ENCODE measurements at places on chromosomes 3 and 15. TPM values are rescaled to one million over a fixed set of nuclear protein-coding genes. Genes with fewer than 3 reads are reported as not detected.

Gene AADAC
- total RNA-seq = 0.13 TPM

Gene APOD
- total RNA-seq = not detected

Gene RAB6B
- not detected for total RNA-seq

Gene MUC4
- total RNA-seq = 0.51 TPM

Gene MKRN3
- total RNA-seq = not detected

DNA sequence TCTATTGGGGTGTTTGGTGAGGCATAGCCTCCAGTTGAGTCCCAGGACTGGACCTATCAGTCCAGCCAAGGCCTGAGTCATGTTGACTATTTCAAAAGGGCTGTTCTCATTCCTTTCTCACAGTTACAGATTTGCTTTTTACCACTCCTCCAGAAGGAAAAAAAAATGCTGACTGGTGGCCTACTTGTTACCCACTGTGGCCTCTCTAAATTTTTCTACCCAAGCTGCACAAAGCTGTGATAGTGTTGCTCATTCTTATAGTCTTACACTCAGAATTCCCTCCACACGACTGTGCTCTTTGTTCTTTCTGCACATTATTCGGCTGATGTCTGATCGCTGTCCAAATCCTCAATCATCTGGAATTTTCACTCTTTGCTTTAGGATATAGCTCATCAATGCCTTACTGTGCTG is 1142.2 kb downstream of the IGSF11 start:
- H3K4me3 ChIP-seq = no peak overlapping the region
- no peaks in the 10 kb centered on the region for H3K36me3 ChIP-seq
- H3K27me3 ChIP-seq = no peaks in the 10 kb centered on the region
- no peak overlapping the region for H3K27ac ChIP-seq

DNA sequence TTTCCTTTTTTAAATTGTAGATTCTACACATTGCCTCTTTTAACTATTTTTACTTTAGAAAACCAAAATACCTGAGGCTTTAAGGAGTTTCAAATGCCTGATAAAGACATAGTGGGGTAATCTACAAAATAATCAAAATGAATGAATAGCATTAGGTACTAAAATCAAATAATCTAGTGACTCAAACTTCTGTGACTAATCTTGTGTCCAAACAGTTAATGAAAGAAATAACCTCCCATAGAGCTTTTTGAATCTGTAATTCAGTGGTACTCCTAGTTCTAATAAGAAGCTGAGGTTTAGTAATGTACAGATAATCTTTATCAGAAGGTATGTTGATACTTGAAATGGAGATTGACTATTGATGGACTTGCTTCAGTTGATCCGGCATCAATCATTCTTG is 53.0 kb downstream of the DTWD1 start:
- H3K27me3 ChIP-seq = no peaks in the 10 kb centered on the region
- no peaks in the 10 kb centered on the region for H3K36me3 ChIP-seq
- no peak overlapping the region for H3K27ac ChIP-seq

GRCh38 chr3:38648024-38648658 is 1.3 kb downstream of the SCN5A start:
- no peaks in the 10 kb centered on the region for H3K36me3 ChIP-seq
- H3K27me3 ChIP-seq = peaks cover 9% of the 10 kb centered on the region
- no peak overlapping the region for H3K27ac ChIP-seq
- H3K4me1 ChIP-seq = no peaks in the 10 kb centered on the region

DNA sequence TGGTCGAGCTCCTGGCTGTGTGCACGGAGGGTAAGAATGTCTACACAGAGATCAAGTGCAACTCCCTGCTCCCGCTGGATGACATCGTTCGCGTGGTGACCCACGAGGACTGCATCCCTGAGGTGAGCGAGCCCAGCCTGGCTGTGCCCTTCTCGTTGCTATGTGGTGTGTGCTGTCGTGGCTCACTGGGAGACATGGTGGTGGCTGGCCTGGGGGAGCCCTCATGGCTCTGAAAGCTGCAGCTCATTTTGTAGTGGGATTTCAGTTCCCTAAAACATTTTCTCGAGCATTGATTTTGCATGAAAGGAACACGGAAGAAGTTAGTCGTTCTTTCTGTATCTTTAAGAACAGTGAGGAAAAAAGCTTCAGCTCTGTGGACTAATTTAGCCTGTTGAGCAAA is 200.5 kb downstream of the ITPR1 start:
- no peak overlapping the region for H3K27ac ChIP-seq
- H3K4me1 ChIP-seq = peaks cover 10% of the 10 kb centered on the region
- H3K36me3 ChIP-seq = peaks cover 4% of the 10 kb centered on the region
- H3K4me3 ChIP-seq = no peak overlapping the region
- no peaks in the 10 kb centered on the region for H3K27me3 ChIP-seq

- no peak overlapping the region for H3K4me3 ChIP-seq
- no peak for DNase-seq
- no peaks in the 10 kb centered on the region for H3K4me1 ChIP-seq
- H3K36me3 ChIP-seq = no peaks in the 10 kb centered on the region
Observed at GRCh38 chr3:19822805-19823204, 111.2 kb downstream of the EFHB start.

- H3K4me3 ChIP-seq = peak within 1 kb of the TSS; percentile 84
- DNase-seq = no peak
- H3K4me1 ChIP-seq = peaks cover 17% of the 10 kb centered on the region
- peak within 1 kb of the TSS; percentile 97 for H3K27ac ChIP-seq
- no peaks in the 10 kb centered on the region for H3K36me3 ChIP-seq
Observed at GRCh38 chr3:119579366-119580066, at the start of gene ADPRH. Gene ADPRH (plus strand): TSS chr3:119579492. CDS start chr3:119582170, 2,678 bp downstream.

DNA sequence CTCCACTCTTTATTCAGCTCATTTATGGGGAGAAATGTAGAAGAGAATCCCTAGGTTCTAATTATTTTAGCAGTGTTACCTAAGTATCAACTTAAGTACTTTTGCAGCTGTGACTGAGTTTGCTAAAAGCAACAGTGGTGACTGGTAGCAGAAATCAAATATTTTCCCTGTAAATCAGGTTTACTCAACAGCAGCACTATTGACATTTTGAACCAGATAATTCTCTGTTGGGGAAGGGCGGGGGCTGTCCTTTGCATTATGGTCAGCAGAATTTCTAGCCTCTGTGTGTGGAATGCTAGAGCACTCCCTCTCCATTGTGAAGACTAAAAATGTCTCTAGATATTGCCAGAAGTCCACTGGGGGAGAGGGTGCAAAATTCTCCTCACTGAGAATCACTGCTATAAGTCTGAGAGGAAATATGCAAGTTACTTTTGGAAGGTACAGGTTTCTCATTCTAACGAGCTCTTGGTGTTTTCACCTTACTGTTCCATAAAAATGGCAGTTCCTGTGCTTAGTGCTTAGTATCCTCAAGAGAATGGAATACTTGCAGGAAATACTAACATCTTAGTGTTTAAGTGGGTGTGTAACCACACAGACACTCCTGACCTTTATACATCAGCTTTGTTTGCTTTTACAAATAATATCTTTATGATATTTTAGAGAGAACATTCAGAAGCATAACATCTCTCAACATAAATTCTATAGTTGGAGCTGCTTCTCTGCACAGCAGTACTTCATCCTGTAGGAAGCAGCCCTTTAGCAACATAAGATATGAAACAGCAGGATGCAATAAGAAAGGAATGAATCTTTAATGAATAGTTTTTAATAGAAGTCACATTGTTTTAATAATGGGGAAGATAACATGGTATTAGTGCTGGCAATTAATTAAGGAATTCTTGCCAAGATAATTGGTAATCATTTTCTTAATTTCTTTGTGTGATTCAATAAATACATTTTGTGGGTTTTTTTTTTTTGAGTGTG is 246.5 kb upstream of the GOLIM4 start:
- no peak overlapping the region for H3K27ac ChIP-seq
- no peaks in the 10 kb centered on the region for H3K36me3 ChIP-seq
- no peak overlapping the region for H3K4me3 ChIP-seq
- no peak for DNase-seq
- H3K4me1 ChIP-seq = no peaks in the 10 kb centered on the region
- H3K27me3 ChIP-seq = no peaks in the 10 kb centered on the region

GRCh38 chr15:89016549-89017041 is 71.7 kb upstream of the ABHD2 start:
- no peak overlapping the region for H3K4me3 ChIP-seq
- no peaks in the 10 kb centered on the region for H3K36me3 ChIP-seq
- no peak for DNase-seq
- H3K27ac ChIP-seq = no peak overlapping the region
- H3K27me3 ChIP-seq = peaks cover 9% of the 10 kb centered on the region
- no peaks in the 10 kb centered on the region for H3K4me1 ChIP-seq

- no peak for DNase-seq
- no peaks in the 10 kb centered on the region for H3K36me3 ChIP-seq
- no peaks in the 10 kb centered on the region for H3K27me3 ChIP-seq
- H3K27ac ChIP-seq = no peak overlapping the region
Observed at GRCh38 chr3:136166507-136166906, 29.6 kb downstream of the MSL2 start.

- H3K36me3 ChIP-seq = no peaks in the 10 kb centered on the region
- DNase-seq = no peak
- no peak overlapping the region for H3K27ac ChIP-seq
- H3K4me1 ChIP-seq = peaks cover 31% of the 10 kb centered on the region
- H3K27me3 ChIP-seq = no peaks in the 10 kb centered on the region
Observed at GRCh38 chr15:70670680-70671079, 92.7 kb downstream of the UACA start.

DNA sequence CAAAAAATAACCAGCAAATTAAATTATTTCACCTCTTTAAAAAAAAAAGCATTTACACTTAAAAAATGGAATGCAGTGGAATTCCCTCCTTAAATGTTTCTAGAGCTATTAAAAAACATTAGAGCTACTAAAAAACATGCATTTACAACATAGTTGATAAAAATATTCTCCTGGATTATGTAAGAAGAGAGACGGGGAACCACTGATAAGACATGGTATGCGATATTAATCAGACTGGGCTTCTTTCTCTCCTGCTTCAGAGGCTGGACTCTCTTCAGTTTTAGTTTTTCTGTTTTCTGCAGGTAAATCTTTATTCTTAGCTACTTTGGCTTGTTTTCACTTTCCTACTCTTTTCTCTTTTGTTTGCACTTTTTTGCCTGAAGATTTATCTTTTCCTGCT is 40.4 kb upstream of the WDR49 start:
- H3K4me3 ChIP-seq = no peak overlapping the region
- DNase-seq = no peak
- no peak overlapping the region for H3K27ac ChIP-seq
- no peaks in the 10 kb centered on the region for H3K27me3 ChIP-seq
- peaks cover 10% of the 10 kb centered on the region for H3K4me1 ChIP-seq
- H3K36me3 ChIP-seq = no peaks in the 10 kb centered on the region

GRCh38 chr15:81407176-81407575 is 33.2 kb upstream of the TMC3 start:
- H3K4me3 ChIP-seq = no peak overlapping the region
- H3K4me1 ChIP-seq = no peaks in the 10 kb centered on the region
- no peak for DNase-seq
- H3K27ac ChIP-seq = no peak overlapping the region
- no peaks in the 10 kb centered on the region for H3K36me3 ChIP-seq

GRCh38 chr3:139640456-139640855 is 37.3 kb downstream of the NMNAT3 start:
- no peak overlapping the region for H3K27ac ChIP-seq
- no peak overlapping the region for H3K4me3 ChIP-seq
- no peaks in the 10 kb centered on the region for H3K36me3 ChIP-seq

- no peaks in the 10 kb centered on the region for H3K36me3 ChIP-seq
- H3K4me3 ChIP-seq = no peak overlapping the region
- no peaks in the 10 kb centered on the region for H3K4me1 ChIP-seq
- DNase-seq = no peak
- H3K27me3 ChIP-seq = no peaks in the 10 kb centered on the region
Observed at GRCh38 chr15:94524565-94524964, 293.2 kb downstream of the MCTP2 start.

DNA sequence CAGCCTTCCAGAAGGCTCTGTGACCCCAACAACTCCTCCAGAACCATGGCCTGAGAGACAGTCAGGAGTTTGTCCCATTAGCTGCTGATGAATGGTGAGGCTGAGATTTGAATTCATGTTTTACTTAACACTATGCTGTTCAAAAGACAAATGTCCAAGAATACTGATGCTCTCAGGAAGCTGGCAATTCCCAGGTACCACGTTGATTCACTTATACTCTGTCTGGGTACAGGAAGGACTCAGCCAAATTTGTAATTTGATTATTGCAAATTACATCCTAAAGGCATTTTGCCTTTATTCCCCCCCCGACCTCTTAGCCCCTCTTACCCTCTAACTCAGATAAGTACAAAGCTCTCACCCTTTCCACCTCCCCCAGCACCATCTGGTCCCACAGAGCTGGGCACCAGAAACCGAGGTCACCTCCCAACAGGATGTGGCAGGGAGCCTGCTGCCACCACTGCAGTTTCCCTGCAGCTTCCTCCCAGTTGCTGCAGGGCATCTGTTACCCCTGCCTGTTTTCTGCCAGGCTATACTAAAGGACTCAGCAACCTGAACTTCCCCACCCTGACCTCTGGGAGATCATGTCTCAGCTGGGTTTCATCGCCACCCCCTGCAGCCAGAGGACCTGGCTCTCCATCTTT is 33.6 kb downstream of the EAF1 start:
- H3K4me3 ChIP-seq = no peak overlapping the region
- no peaks in the 10 kb centered on the region for H3K36me3 ChIP-seq
- no peaks in the 10 kb centered on the region for H3K4me1 ChIP-seq
- H3K27me3 ChIP-seq = no peaks in the 10 kb centered on the region

- no peaks in the 10 kb centered on the region for H3K27me3 ChIP-seq
- H3K4me3 ChIP-seq = no peak overlapping the region
- H3K4me1 ChIP-seq = 0 out of 2 replicates have a peak, but pooled peaks cover 2% of the 10 kb centered on the region
- no peak overlapping the region for H3K27ac ChIP-seq
- H3K36me3 ChIP-seq = no peaks in the 10 kb centered on the region
Observed at GRCh38 chr15:72315706-72316370, 4.1 kb downstream of the CELF6 start.

- no peaks in the 10 kb centered on the region for H3K36me3 ChIP-seq
- H3K4me3 ChIP-seq = no peak overlapping the region
- DNase-seq = no peak
- no peaks in the 10 kb centered on the region for H3K27me3 ChIP-seq
Observed at GRCh38 chr3:14775563-14775962, 43.2 kb upstream of the FGD5 start.

DNA sequence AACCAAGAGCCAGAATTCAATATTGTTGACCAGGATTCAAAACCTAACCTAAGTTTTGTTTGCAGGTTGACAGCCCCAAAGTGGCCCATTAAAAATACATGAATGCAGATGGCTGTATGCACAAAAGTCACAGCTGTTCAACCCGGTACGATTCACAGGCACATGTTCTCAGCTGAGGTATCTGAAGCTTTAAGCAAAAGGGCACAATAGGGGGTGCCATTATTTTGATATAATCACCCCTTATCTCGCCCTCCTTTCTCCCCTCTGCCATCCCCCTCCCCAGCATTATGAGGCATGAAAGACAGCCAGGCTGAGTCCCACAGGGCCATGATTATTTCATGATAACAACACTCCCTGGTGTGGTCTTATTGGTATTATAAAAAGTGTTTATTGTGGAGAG is 264.9 kb downstream of the EBLN2 start:
- H3K27ac ChIP-seq = no peak overlapping the region
- no peak overlapping the region for H3K4me3 ChIP-seq
- H3K27me3 ChIP-seq = no peaks in the 10 kb centered on the region
- H3K4me1 ChIP-seq = no peaks in the 10 kb centered on the region

- DNase-seq = no peak
- H3K36me3 ChIP-seq = no peaks in the 10 kb centered on the region
- no peaks in the 10 kb centered on the region for H3K4me1 ChIP-seq
- no peak overlapping the region for H3K4me3 ChIP-seq
- no peak overlapping the region for H3K27ac ChIP-seq
Observed at GRCh38 chr3:32616267-32616962, 45.8 kb upstream of the DYNC1LI1 start.

GRCh38 chr3:55963601-55964000 is 476.5 kb upstream of the WNT5A start:
- no peak overlapping the region for H3K27ac ChIP-seq
- no peaks in the 10 kb centered on the region for H3K4me1 ChIP-seq
- no peaks in the 10 kb centered on the region for H3K27me3 ChIP-seq
- no peak for DNase-seq
- no peak overlapping the region for H3K4me3 ChIP-seq
- H3K36me3 ChIP-seq = no peaks in the 10 kb centered on the region

GRCh38 chr3:70075101-70075500 is 75.6 kb downstream of the SAMMSON start:
- H3K4me1 ChIP-seq = no peaks in the 10 kb centered on the region

Measured in GM12878 (cell line).